GOT3 (cell line): ENCODE measurements at places on chromosomes 2 and 18.

- DNase-seq, result no peak
These were observed 1.4 kb downstream of the NOL4 start for GRCh38 chr18:34223164-34223892.

GRCh38 chr18:26556573-26556972, 8.2 kb upstream of the KCTD1 start:
- no peak for DNase-seq

DNA sequence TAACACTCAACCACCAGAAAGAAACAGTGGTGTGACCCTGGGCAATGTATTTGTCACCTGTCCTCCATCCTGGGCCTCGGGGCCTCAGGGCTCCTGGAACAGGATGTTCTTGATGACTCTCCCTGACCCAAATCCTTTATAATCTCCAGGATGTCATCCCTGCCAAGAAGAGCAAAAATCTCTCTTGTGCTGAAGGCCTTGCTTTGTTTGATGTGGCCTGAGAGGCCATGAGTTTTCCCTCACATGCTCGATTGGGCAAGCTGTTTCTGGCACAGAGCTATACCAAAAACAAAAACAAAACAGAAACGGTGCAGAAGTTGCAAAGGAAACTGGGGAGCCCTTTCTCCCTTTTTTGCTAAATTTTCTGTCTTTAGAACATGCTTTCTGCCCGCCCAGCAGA, 35.7 kb upstream of the ST3GAL5 start:
- DNase-seq, result no peak

GRCh38 chr2:206535260-206535986, 92.1 kb downstream of the ADAM23 start:
- no peak for DNase-seq

GRCh38 chr2:67216103-67216502, 181.0 kb upstream of the ETAA1 start:
- DNase-seq, result no peak

- DNase-seq, result no peak
These were observed 3.3 kb upstream of the PROC start for GRCh38 chr2:127414638-127415592.

DNA sequence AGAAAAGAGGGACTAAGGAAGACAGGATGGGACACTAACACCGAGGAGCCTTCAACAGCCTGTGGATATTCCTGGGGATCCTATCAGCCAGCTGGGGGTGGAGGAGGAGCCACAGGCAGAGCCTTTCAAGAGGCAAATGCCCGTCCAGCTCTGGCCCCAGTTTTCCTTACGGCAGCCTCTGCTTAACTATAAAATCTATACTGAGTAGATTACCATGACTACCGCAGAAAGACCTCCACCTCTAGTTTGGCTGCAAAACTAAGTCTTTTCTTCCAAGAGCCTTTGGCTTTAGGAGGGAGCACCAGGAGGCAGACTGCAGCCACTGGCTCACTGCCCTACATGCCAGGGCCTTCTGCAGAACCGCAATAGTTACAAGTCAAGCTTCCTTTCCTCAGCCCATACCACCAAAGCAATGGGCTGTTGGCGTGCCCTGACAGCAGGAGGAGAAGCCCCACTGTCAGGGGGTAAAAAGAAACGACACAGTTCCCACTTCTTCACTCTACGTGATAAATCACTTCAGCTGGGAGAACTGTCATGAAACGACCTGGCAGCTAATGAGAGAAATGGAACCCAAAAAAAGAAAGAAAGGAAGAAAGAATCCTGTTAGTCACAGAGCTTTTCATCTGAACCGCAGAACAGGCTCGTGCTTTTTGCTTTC, 25.1 kb upstream of the CREB1 start:
- no peak for DNase-seq

GRCh38 chr18:36157441-36157840, 27.7 kb downstream of the ELP2 start:
- DNase-seq, result no peak

DNA sequence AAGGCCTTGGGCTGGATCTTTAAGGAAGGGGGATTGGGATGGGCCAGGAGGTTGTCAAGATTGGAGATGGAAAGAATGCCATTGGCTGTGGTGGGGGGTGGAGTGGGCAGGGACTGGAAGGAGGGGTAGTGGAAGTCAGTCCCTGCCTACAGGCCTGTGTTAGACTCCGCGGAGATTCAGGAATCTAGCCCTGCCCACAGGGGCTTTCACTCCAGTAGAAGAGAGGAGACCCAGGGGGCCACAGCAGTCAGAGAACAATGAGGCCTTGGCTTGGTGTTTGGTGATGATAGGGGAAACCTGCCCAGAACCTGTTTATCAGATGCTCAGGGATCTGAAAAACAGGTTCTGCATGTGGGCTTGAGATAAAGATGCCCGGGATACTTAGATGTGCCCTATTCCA, 6.1 kb downstream of the STEAP3 start:
- no peak for DNase-seq

DNA sequence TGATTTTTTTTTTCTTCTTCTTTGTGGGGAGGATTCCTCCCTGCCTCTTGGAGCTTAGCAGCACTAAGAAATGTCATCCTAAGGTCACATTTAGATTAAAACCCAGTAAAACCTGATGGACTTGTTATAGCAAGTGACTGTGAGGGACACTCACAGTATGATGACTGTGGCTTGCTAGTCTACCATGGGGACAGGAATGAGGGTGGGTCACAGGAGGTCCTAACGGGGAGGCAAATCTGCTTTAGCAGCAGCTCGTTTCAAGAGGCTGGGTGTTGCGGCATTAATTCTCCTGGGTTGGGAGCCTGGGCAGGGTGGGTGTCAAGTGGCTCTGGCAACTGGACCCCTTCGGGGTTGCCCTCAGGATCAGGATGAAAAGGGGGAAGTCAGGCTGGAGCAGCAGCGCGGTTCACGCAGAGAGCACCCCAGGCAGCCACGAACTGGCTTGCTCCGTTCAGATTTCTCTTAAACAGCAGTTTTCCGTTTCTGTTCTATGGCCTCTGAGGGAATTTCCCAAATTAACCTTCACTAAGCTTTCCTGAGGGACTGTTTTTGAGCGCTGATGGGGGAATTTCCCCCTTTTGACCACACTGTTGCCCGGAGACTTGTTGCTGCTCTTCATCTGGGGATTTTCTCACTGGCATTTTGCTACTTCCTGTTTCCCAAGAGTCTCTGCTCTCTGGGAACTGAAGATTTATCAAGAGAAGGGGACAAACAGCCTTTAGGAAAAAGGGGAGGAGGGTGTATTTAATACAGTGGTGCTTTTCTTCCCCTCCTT, 59.8 kb upstream of the PELI1 start:
- DNase-seq, result no peak

DNA sequence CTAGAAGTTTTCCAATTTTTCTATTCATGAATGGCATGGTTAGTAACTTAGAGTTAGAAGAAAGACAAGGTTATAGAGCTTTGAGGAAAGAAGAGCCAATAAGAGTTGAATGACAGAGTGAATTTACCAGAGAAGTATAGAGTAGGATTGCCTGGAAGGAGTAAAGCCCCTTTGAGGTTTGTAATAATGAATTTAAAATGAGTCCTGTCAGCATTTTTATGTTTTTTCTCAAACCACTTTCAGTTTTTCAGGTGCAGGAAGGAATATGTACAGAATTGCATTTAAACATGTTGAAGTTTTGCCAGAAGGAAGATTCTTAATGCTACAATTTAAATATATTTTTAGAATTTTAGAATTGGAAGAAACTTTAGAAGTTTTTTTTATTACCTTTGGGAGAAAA, 408.3 kb downstream of the DSC3 start:
- no peak for DNase-seq

GRCh38 chr2:233145726-233146125, 85.6 kb downstream of the INPP5D start:
- no peak for DNase-seq

GRCh38 chr2:55425431-55425831, 5.8 kb upstream of the CCDC88A start:
- no peak for DNase-seq

GRCh38 chr18:8375249-8375648, 234.0 kb upstream of the RAB12 start:
- no peak for DNase-seq

GRCh38 chr2:51628917-51629316, 597.0 kb upstream of the NRXN1 start:
- DNase-seq, result no peak

DNA sequence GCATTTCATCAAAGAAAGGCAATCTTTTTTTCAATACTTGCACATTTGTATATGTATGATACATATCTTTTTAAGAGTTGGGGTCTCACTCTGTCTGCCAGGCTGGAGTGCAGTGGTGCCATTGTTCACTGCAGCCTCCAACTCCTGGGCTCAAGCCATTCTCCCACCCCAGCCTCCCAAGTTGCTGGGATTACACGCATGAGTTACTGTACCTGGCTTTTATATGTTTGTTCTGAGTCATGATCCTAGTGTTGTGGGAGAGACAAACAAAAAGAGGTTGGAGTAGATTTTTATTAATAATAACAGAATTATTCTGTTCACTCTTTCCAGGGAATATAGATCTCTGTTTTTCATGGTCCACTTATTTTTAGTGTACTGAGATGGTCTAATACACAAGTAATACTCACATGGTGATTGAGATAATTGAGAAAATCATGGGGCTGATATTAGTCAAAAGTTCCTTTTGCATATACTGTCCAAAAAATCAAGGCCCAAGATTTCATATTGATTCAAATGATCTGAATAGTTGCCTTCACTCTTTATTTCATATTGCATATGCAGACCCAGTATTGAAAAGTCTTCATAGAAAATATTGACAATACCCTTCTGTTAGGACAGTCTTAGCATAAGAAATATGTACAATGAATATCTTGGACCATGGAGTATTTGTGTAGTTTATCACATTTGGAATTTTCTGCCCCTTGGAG, 138.3 kb downstream of the FMNL2 start:
- no peak for DNase-seq

- no peak for DNase-seq
These were observed 16.4 kb upstream of the MARCHF7 start for GRCh38 chr2:159695795-159696448.

GRCh38 chr2:21118302-21118920, 5.4 kb upstream of the TDRD15 start:
- DNase-seq, result no peak

GRCh38 chr2:111160758-111161157, 40.0 kb downstream of the BCL2L11 start:
- DNase-seq, result no peak

GRCh38 chr2:218671097-218671653, 627 bp downstream of the RNF25 start:
- no peak for DNase-seq

- DNase-seq, result no peak
These were observed 2.8 kb upstream of the DIPK1C start for GRCh38 chr18:74459889-74460288.

DNA sequence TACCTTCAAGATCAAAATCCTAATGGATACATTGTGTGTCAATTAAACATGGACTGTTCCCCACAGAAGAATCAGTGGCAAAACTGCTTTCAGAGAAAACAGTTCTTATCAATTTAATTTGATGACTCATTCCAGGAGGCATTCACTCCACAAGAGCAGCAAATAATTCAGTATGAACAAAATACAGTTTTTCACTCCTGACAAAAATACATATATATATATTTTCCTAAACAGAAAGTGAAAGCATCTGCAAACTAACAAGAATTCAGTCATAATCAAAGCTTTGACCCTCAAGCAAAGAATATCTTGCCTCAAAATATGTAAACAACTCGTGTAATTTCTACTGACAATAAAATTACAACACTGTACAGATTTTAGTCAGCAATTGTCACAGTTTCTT, 685.1 kb upstream of the SLC8A1 start:
- DNase-seq, result no peak

- no peak for DNase-seq
These were observed 614.1 kb upstream of the VRK2 start for GRCh38 chr2:57432528-57432927.

DNA sequence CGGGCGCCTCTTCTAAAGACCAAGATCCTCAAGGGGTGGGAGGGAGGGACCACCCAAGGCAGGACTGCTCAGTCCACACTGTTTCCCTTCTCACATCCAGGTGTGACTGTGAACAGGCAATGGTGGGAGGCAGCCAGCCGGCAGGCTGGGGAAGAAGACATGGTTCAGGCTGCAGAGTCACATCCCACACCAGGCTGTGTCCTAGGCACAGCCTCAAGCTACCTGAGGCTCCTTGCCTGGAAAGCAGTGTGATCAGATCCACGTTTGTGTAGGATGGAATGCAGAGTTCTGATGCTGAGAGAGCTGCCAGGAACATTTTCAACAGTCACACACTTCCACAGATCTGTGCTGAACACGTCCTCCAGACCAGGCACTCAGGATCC, 16.4 kb downstream of the SLC66A2 start:
- no peak for DNase-seq

GRCh38 chr2:160293391-160294091, 93.5 kb upstream of the ITGB6 start:
- DNase-seq, result no peak

DNA sequence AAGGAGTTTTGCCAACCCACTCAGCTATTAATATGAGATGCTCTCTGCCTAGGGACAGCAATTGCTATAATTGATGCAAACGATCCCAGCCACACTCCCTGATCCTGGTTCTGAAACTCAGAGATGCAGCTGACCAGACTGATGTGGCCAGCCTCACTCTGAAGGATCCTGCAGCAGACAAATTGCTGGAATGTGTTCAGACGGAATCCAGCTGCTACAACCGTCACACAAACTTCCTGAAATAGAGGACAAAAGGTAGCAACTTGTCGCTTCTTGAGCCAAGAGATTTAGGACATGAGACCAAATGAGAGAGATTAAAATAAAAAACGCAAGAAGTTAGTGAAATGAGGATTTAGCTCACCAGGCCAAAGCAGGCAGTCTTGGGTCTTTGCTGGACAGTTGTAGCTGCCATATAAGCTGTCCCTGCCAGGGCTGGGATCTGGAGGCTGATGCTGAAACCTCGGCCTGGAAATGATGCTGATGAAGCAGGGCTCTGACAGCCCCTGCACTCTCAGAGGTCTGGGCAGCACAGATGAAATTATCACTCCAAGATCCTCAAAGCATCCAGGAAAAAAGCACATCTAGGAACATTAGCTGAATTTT, 8.3 kb upstream of the YWHAQ start:
- no peak for DNase-seq

- DNase-seq, result no peak
These were observed 57.1 kb downstream of the SNORC start for GRCh38 chr2:232927032-232927792.

DNA sequence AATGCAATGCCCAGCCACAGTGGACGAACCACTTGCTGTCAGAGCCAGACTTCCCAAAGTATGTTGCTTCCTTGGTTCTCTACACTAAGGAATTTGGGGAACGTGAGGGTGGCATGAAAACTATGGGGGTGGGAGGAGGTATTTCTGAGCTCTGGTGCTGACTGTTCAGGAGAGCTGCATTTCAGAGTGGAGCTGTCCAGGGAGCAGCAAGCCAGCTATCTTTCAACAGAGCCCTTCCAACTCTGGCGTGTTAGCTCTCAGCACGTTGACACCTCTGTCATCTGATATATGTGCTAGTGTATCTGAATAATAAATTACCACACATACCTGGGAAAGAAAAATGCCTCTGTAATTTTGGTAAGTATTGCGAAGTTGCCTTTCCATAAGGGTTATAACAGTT, 66.1 kb downstream of the SAP130 start:
- DNase-seq, result no peak

GRCh38 chr2:15814946-15815345, 125.4 kb upstream of the MYCN start:
- DNase-seq, result no peak
